ENCODE measurements at places on chromosomes 2 and 18.

DNA sequence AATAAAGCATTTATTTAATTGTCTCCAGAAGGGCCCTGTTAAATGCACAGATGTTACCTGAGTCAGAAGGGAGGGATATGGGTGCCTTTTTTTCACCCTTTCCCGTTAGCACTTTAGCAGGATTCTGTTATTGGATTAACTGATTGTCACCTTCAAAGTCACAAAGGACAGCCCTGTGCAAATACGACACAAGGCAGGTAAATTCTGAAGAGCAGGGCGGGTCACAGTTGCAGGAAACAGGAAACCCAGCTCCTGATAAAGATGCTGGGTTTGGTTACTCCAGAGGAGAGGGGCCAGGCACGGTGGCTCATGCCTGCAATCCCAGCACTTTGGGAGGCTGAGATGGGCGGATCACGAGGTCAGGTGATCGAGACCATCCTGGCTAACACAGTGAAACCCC lies 11.4 kb upstream of the PKDCC start:
- DNase-seq, result no peak

GRCh38 chr2:116687371-116687770 lies 1127.1 kb upstream of the DDX18 start:
- no peak for DNase-seq

GRCh38 chr2:237390235-237390634 lies 23.7 kb downstream of the COL6A3 start:
- DNase-seq, result no peak

GRCh38 chr2:227504700-227505099 lies 32.7 kb downstream of the AGFG1 start:
- DNase-seq, result no peak

DNA sequence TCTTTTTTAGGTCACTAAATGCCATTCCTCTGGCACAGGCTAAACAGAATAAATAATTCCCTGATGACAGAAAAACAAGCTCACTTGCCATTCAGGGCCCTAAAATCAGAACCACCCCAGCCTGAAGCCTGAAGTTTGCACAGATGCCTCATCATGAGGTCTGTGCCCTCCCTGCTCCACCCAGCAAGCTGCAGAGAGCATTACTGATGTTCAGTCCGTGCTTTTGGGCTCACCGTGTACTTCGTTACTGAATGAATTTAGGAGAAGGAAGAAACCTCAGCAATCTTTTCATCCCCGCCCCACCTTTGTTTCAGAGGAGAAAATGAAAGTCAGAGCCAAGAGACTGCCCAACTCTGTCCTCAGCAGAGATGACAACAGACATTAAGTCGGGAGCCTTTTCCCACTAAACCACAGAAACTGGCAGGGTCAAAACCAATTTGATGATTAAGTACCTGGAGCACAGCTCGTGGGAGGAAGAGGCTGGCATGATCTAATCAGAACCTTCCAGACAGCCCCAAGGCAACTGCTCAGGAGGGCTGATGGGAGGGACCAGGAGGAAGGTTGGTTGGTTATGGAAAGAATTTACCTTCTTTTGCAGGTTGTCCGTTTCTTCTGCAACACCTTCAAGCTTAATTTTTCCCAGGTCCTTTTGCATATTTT lies 122.7 kb downstream of the LAMA1 start:
- no peak for DNase-seq
